HEK293T (cell line): ENCODE measurements at places on chromosomes 1 and 21.

GRCh38 chr1:245256528-245256927 is 101.7 kb downstream of the KIF26B start:
- no peak for DNase-seq

DNA sequence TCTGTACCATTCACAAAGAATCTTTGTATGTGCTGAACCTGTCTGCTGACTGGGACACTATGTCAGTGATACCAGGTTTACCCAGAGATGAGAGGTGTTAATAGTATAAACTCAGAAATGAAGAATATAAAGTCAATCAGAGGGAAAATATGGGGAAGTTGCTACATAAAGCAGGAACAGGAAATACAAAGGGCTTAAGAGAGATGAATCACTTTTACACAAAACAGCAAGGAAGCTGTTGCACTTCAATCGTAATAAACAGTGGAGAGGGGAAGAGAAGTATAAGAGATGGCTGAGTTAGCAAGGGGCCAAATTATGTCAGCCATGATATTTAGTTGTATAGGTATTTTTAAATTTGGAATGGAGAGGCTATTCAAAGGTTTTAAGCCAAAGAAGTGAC is 890.2 kb upstream of the NCAM2 start:
- DNase-seq: no peak

GRCh38 chr1:222643606-222643937 is 25.7 kb downstream of the MIA3 start:
- peak; percentile 12 for DNase-seq

- DNase-seq: no peak
Measured at GRCh38 chr1:28426831-28427230, 57.3 kb downstream of the PHACTR4 start.

DNA sequence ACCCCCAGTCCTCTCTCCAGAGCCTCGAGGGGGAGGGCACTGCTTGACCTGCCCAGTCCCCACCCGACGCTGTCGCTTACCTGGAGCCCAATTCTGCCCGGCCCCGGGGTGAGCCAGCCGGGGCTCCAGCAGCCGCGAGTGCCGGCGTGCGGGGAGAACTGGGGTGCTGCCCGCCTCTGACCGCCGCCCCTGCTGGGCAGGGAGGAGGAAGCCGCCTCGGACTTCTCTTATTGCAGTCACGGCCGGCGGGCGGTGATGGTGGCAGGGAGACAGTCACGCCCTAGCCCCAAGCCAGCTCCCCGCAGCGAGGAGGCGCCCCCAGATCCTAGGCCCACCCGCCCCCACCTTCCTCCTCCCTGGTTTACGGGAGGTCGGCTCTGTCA is at the start of gene FGR:
TSS of gene FGR (minus strand) at position 201 of the 383 bp plus-strand sequence. CDS start 11,269 bp downstream, outside the sequence.
- DNase-seq: no peak

DNA sequence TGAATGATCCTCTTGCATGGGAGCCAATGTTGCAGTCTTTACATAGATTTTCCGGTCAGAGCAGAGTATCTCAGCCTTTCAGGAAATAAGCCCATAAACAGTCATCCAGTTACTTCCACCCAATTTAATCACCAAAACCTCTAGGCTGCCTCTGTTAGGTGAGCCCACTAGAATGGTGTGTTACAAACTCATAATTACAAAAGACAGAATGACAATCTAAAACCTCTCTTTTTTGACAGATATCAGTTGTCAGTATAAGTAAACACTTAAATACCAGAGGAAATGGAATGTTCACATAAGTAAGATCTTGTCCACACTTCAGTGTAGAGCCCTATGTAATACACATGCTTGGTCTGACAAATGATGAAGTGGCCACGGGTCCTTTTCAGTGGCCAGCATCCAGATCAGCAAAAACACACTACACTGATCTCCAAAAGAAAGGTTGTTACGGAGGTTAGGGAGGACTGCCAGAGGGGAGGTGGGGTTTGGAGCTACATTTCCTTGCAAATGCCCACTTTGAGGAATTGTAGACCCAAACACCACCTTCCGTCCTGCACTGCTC is 71.3 kb upstream of the FBXO28 start:
- peak; percentile 22 for DNase-seq

- no peak for DNase-seq
Measured at GRCh38 chr21:26900980-26901379, 55.8 kb upstream of the ADAMTS1 start.

GRCh38 chr1:47537268-47537667 is 99.4 kb downstream of the FOXD2 start:
- DNase-seq: no peak

DNA sequence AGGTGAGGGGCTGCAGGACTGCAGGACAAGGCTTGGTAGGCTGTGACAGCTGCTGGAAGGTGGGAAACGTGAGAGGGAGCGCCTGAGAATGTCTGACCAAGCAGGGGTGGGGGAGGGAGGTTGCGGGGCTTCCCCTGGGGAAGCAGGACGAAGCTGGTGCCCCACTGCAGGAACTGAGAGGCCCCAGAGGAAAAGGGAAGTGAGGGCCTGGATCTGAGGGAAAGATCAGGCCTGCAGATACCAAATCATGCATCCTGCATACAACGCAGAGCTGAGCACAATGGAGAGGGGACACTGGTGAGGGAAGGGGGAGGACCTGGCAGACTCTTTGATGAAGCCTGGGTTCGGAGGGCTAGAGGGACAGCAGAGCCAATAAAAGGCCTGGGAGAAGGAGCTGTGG is 65.7 kb upstream of the BACE2 start:
- DNase-seq: no peak

DNA sequence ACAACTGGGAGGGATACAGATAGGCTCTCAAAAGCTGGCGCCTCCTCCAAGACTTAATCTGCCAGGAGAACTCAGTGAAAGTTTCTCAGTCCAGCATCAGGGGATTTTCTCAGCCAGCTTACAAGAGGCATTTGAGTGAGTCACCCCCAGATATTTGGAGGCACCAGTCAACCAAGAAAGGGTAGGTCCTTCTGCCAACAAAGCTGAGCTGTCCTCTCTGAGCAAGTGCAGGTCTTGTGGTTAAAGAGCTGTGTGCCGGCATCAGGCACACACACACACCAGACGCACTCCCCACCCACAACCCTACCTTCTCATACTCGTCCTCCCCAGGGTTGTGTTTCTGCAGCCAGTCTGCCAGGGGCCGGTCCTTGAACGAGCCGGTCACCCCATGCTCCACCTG is 27.0 kb upstream of the PPP1R15B start:
- DNase-seq: no peak
